ENCODE measurements at places on chromosomes 7 and 10.
A peak's percentile ranks its signal among the peaks of the same experiment; 100 is the strongest.

GRCh38 chr10:71381611-71382010 is 15.1 kb upstream of the CDH23 start:
- DNase-seq: no peak

DNA sequence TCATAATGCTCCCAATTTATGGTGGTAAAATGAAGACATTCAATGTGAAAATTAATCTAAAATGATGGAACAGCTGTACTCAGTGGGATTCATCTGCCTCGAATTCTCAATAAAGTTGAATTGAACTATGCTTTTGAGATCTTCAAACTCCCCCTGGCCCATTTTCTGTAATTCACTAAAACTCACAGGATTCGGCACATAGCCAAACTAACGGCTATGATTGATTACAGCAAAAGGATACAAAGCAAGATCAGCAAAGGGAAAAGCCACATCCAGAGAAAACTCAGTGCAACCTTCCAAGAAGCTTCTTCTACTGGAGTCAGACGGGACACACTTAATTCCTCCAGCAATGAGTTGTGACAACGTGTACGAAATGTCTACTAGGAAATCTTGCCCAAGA is 307.5 kb downstream of the CNTNAP2 start:
- DNase-seq: no peak

GRCh38 chr10:46298477-46299285 is 11.9 kb downstream of the ANTXRL start:
- peak; percentile 57 for DNase-seq

DNA sequence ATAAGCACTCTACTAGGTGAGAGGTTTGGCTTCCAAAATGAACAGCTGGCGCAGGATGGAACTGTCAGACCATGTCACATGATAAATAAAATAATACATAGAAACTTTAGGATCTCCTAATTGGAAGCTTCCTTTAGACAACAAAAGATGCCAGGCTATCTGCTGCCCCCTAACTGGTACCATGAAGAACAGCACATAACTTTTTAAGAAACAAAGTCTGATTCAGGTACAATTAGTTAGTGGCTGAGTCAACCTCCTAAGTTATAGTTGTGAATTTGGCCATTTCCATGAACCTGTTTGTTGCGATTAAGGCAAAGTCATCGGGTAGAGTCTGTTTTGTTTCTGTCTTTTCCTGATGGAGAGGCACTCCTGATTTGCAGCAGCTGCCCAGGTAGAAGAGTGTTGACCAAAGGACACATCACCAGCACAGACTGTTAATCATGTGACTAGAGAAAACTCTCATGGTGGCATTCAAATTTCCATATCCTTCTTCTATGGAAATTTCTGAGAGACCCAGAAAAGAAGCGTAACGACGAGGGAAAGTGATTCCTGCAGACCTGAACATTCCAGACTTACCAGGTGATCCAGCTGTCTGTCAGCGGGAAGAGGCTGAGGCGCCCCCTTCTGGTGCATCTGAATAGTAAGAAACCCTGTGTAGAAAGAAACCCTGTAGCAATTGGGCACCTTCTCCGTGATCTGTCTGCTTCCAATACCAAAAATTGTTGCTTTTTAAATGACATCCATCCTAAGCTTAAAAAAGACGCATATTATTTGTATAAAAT is 8.6 kb upstream of the INHBA start:
- DNase-seq: peak; percentile 40

- no peak for DNase-seq
Measured at GRCh38 chr7:94104301-94104700, 100.1 kb upstream of the BET1 start.

DNA sequence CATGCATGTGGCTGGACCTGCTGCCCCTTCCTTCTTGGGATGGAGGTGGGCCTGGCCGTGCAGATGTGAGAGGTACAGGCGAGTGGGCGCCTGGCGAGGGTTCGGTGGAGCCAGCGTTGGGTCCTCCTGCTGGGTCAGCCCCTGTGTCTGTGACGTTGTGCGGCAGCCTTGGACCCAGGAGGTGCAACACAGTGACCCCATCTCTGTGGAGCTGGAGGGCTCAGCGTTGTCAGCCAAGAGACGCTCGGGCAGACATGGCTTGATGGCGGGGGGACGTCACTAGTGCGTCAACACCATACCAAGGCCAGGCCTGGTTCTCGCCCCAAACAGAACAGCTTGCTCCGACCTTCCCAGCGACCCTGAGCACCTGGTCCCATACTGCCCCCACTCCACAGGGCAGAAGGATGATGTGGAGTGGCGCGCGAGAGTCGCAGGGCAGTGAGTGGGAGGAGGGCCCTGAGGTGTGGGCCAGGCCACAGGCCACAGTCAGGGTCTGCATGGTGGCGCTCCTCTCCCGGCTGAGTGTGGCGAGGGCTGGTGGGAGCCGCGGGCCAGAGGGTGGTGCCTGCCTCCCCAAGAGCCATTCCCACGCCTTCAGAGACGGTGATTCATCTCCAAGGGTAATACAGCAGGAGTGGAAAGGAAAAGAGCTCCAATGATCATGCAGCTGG is 184.4 kb downstream of the DNAJB6 start:
- DNase-seq: no peak

- no peak for DNase-seq
Measured at GRCh38 chr7:51927738-51928137, 611.1 kb upstream of the COBL start.

DNA sequence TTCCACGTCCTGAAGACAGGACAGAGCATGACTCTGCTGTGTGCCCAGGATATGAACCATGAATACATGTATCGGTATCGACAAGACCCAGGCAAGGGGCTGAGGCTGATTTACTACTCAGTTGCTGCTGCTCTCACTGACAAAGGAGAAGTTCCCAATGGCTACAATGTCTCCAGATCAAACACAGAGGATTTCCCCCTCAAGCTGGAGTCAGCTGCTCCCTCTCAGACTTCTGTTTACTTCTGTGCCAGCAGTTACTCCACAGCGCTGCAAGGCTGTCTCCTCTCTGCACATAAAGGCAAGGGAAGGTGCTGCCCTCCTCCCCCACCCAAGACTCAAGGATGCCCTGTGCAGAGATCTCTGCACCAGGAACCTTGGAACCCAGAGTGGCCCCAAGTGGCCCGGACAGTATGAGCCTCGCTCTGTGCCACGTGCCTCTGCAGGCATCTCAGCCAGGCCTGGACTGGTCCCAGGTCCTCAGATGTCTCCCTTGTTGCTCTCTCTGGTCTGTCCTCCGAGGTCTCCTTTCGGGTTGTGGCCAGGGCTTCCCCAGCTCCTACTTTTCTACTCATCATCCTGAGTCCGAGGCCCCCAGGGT is 230.3 kb upstream of the PRSS58 start:
- DNase-seq: peak; percentile 53

DNA sequence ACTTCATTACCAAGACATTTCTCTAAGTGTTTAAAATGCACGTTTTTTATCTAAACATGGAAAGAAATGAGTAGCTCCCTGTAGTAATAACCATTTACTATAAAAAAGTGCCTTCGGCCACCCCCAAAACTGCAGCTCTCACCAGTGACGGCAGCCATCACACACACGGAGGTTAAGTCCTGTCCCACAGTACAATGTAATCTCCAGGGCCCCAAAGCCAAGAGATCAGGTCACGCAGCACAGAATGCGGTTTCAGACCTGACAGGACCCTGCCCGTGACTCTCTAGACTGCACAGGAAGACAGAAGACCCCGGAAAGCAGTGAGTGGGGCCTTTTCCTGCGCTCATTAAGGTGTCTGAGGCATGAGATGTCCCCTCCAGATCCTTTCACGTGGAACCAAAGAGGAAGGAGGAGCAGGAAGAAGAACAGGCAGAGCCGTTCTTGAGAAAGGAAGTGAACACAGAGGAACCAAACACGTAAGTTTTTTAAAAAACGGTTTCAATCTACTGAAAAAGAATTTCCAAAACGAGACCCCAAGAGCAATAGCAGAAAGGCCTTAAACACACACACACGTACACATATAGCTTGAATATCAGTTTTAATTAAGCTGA is 125.7 kb downstream of the ZMYND11 start:
- DNase-seq: peak; percentile 18

- DNase-seq: no peak
Measured at GRCh38 chr7:92260248-92260781, 14.5 kb downstream of the ANKIB1 start.

GRCh38 chr10:132774902-132775863 is 10.8 kb downstream of the NKX6-2 start:
- no peak for DNase-seq

DNA sequence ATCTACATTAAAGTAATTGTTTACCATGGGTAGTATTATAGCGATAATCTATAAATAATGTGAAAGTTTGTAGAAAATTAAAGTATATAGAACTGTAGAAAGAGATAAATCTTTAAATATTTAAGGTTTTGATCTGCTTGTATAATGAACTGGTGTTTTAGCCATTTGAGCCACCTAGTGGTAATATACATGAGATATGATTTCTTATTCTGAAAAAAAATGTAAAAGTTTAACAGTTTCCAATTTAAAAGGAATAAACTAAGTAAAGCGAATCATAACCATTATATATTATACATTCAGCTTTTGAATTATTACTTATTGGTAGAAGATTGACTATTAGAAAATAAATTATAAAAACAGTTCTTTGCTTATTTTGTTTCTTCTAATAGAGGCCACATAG is 91.2 kb downstream of the OTUD1 start:
- DNase-seq: peak; percentile 45

GRCh38 chr10:61559615-61560014 is 103.1 kb upstream of the CABCOCO1 start:
- no peak for DNase-seq
